ENCODE measurements at places on chromosomes 12 and 14.
A peak's percentile ranks its signal among the peaks of the same experiment; 100 is the strongest.

DNA sequence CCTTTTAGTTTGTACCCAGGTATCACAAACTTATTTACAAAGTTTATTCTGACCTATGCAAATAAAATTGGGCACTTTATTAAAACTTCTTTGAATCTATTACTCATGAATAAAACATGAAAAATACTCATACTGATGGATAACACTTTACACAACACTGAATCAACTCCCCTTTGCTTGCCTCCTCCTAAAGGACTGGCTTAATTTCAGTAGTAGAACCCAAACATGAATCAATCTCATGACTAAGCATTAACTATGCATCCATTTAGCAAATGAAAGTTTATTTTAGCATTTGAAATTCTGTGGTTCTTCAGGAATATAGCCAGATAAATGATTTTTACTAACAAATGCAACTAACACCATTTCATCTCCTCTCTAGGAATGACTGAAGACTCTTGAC is 32.4 kb downstream of the DENND5B start:
- H3K4me1 ChIP-seq: peaks cover 6% of the 10 kb centered on the region
- no peak for DNase-seq
- H3K4me3 ChIP-seq: no peak overlapping the region
- H3K36me3 ChIP-seq: no peaks in the 10 kb centered on the region
- H3K27ac ChIP-seq: peak overlapping the region; percentile 59

DNA sequence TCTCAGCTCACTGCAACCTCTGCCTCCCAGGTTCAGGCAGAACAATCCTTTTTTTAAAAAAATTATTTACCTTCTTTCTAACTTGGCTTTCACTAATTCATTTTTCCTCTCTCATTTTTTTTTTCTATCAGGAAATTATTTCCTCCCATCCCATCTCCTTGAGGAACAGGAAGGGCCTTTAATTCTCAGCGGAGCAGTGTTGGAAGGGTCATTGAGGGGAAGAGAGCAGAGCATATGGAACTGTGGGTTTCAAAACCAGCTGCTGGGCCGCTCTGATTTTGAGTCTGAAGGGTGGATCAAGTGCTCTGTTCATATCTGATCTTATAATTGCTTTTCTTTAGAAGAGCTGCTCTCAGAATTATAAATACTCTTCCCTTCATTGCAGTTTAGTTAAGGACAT is 29.0 kb downstream of the NUBPL start:
- no peaks in the 10 kb centered on the region for H3K27me3 ChIP-seq
- H3K4me1 ChIP-seq: no peaks in the 10 kb centered on the region
- DNase-seq: no peak
- H3K27ac ChIP-seq: no peak overlapping the region
- no peaks in the 10 kb centered on the region for H3K36me3 ChIP-seq

DNA sequence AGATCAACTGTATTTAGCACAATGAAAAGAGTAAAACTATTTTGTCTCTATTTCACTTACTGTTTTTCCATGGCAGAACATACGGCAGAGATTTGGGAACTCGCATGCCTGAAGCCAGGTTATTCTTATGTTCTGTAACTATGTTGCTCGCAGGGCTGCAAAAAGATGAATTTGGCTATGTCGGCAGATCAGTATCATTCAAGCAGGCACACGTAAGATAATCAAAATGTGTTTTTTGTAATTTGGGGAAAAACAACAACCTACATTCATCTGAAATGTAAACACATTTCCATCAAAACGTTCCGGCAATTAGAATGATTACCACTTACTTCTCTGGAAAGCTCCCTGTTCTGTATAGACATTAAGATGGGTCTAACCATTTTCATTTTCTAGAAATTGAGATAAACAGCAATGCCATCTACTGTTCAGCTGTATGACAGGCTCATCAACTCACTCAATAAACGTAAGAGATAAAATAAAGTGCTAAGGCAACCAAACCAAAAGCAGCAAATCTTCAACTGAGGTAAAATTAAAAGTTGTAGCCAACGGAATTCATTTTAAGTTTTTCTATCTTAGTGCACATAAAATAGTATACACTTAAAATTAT is 13.0 kb downstream of the GTSF1 start:
- H3K27me3 ChIP-seq: no peaks in the 10 kb centered on the region
- no peak overlapping the region for H3K27ac ChIP-seq
- no peak overlapping the region for H3K4me3 ChIP-seq
- no peaks in the 10 kb centered on the region for H3K36me3 ChIP-seq
- H3K4me1 ChIP-seq: peaks cover 12% of the 10 kb centered on the region

GRCh38 chr12:69484428-69484827 is 14.2 kb downstream of the FRS2 start:
- no peak overlapping the region for H3K4me3 ChIP-seq
- peaks cover 7% of the 10 kb centered on the region for H3K4me1 ChIP-seq
- peak overlapping the region; percentile 21 for H3K27ac ChIP-seq
- H3K27me3 ChIP-seq: no peaks in the 10 kb centered on the region
- peaks cover 16% of the 10 kb centered on the region for H3K36me3 ChIP-seq

- no peak for DNase-seq
- H3K27ac ChIP-seq: no peak overlapping the region
- H3K4me3 ChIP-seq: no peak overlapping the region
- no peaks in the 10 kb centered on the region for H3K27me3 ChIP-seq
Measured at GRCh38 chr14:76770521-76771436, 9.5 kb downstream of the VASH1 start.

- no peak overlapping the region for H3K27ac ChIP-seq
- no peak overlapping the region for H3K4me3 ChIP-seq
- H3K27me3 ChIP-seq: no peaks in the 10 kb centered on the region
- H3K36me3 ChIP-seq: peaks cover 7% of the 10 kb centered on the region
- DNase-seq: no peak
Measured at GRCh38 chr12:76864791-76865400, 13.9 kb downstream of the CSRP2 start.

GRCh38 chr14:61654026-61654425 is 41.3 kb upstream of the HIF1A start:
- no peaks in the 10 kb centered on the region for H3K27me3 ChIP-seq
- H3K4me3 ChIP-seq: no peak overlapping the region
- H3K27ac ChIP-seq: no peak overlapping the region
- no peak for DNase-seq

- no peak overlapping the region for H3K27ac ChIP-seq
- H3K36me3 ChIP-seq: peaks cover 28% of the 10 kb centered on the region
- no peak for DNase-seq
Measured at GRCh38 chr14:103708750-103709187, 6.5 kb downstream of the XRCC3 start.

- H3K27me3 ChIP-seq: no peaks in the 10 kb centered on the region
- no peaks in the 10 kb centered on the region for H3K4me1 ChIP-seq
- DNase-seq: no peak
Measured at GRCh38 chr12:2283916-2284315, 231.1 kb downstream of the CACNA1C start.

DNA sequence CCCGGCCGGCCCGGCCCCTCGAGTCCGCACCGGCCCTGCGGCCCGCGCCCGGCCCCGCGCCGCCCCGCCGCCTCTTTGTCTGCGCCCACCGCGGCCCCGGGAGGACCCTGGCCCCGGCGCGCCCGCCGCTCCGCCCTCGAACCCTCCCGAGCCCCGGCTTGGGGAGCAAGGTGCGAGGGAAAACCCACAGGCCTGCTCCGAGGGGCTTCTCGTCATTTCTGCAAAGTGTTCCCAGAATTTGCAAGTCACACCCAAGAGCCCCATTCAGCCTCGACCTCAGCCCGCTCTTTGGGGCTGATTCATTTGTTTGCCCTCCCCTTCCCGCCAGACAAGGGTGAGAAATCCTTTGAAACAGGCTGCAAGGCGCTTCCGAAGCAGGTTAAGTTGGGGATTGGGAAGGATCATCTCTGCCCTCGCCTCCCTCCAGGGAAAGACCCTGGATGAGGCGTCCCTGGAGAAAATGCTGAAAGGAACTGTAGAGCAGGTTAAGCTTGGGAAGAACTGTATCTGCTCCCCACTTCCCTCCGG is 325 bp upstream of the CLIP1 start:
- H3K4me3 ChIP-seq: peak overlapping the region; percentile 78
- peaks cover 4% of the 10 kb centered on the region for H3K4me1 ChIP-seq
- H3K27ac ChIP-seq: peak overlapping the region; percentile 89
- H3K36me3 ChIP-seq: peaks cover 14% of the 10 kb centered on the region

DNA sequence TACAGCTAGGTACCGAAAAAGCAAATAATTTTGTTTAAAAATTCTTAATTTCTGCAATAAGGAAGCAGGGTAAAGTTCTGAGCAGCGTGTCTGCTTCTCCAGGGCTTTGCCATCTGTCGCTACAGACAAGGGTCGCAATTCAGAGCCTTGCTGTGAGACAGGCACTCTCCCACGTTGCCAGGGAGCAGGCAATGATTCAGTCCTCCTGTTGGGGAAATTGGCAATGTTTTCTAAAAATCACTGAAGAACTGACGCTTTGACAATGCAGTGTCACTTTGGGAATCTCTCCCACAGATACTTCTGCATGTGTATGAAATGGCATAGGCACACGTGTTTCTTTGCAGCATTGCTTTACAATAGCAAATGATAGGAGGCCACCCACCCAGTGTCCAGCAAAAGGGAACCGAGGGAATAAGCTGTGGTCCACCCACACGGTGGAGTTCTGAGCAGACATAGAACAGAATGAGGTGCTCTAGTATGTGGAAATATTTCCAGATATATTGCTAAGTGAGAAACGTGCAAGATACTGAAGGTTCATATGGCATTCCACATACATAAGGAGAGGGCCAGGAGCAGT is 16.0 kb upstream of the HIP1R start:
- H3K27ac ChIP-seq: no peak overlapping the region
- no peaks in the 10 kb centered on the region for H3K36me3 ChIP-seq
- no peak overlapping the region for H3K4me3 ChIP-seq
- no peak for DNase-seq
- H3K4me1 ChIP-seq: no peaks in the 10 kb centered on the region

GRCh38 chr12:22126758-22127157 is 80.7 kb downstream of the CMAS start:
- H3K27me3 ChIP-seq: no peaks in the 10 kb centered on the region
- DNase-seq: no peak
- no peaks in the 10 kb centered on the region for H3K36me3 ChIP-seq
- no peak overlapping the region for H3K27ac ChIP-seq

- H3K36me3 ChIP-seq: no peaks in the 10 kb centered on the region
- no peaks in the 10 kb centered on the region for H3K27me3 ChIP-seq
- no peak overlapping the region for H3K27ac ChIP-seq
- no peak for DNase-seq
Measured at GRCh38 chr14:58540749-58541632, 96.8 kb upstream of the DACT1 start.

- H3K4me1 ChIP-seq: no peaks in the 10 kb centered on the region
- no peak overlapping the region for H3K27ac ChIP-seq
- H3K36me3 ChIP-seq: no peaks in the 10 kb centered on the region
- H3K4me3 ChIP-seq: no peak overlapping the region
Measured at GRCh38 chr12:127928615-127929571, 338.1 kb upstream of the TMEM132C start.

Measured in MCF 10A (cell line).